ENCODE measurements at places on chromosomes 7 and 10.

DNA sequence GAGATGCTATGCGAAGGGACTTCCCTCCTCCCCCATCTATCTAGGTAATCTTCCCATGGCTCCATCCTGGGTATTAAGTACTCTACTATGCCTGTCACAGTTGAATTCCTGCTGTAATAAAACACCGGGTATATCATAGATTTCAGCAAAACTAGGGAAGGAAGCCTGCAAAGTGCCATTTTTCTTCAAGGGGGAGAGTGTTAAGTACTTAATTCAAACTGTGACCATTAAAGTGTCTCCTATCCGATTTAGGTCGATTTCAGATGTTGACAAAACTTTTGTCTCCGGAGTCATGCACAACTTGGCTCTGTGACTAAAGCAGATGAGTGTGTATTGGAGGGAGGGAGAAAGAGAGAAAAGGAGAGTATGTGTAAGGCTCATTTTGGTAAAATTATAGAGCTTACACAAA is 4.6 kb downstream of the HOXA4 start:
- no peak for DNase-seq

DNA sequence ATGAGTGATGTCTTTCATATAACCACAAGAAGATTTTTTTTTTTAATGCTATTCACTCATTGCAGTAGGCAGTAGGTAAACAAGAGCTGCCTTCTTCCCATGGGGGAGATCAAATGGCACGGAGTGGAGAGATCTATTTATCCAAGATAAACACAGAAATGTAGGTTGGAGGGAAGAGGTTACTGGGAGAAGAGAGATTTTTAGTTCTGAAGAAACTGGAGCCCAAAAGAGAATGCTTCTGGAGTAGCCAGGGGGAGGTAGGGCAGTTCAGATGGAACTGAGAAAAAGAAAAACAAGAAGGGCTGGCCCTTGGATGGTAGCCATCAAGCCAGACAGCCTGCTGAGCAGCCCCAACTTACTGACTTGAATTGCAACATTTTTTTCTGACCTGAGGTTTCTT is 270.1 kb upstream of the TPK1 start:
- no peak for DNase-seq

DNA sequence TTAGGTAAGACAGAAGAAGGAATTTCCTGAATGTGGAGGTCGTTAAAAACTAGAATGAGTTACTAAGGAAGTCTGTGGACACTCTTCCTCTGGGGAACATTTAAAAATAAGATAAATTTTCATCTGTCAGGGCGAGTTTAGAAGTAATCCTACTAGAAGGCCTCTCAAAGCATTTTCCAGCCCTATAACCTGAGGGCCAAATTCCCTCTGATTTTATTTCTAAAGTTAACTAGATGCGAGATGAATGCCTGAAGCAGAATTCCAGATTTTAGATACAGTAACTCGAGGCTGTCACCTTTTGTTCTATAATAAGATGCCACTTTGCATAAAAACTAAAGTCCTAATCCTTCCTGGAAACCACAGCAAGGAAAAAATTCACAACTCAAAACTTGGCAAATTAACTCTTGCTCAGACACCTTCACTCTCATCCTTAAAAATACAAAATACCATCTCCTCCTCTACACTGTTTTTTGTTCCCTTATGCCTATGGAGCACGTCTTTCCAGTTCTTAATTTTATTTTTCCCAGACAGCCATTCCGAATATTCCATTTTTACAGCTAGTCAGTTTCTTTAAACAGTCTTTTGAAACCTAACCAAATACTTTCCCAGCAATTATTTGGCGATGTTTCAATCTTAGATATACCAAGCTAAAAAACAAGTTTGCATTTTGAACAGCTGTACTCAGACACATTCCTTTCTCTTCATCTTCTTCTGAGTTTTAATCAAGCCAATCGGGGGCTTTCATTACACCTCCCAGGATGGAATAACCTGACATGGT is 420.7 kb upstream of the NFE2L3 start:
- DNase-seq = no peak

DNA sequence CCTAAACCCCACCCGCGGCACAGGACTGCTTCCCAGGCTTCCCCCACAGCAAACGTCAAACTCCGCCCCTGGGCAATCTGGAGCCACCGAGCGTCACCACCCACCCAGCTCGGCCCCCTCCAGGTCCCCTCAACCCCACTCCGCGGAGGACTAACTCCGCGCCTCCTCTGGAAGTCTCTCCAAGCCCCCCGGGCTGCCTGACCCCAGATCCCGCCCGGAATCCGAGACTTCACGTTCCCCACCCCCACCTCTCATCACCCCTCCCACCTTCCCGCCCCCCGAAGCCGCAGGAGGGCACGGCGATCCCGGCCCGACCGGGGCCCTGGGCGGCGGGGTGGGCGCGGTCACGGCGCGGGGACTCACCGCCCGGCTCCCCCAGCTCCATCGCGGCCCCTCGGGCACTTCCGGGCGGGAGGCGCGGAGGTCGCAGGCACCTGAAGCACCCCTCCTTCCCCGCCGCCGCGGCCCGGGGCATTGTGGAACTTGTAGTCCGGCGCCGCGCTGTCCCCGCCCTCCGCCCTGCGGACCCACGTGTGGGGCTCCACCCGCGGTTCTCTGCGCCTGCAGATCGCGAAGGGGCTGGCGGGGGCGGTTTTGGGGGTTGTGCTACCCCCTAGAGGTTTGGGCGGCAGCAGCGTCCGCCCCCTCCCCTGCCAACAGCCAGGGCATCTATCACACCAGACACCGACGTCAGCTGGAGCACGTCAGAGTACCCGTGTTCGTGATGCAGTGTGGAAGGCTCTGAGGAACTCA is at the start of gene TMUB1:
TSS of gene TMUB1 (minus strand) at position 423 of the 753 bp plus-strand sequence. CDS start 930 bp downstream, outside the sequence.
- DNase-seq = peak; percentile 74

DNA sequence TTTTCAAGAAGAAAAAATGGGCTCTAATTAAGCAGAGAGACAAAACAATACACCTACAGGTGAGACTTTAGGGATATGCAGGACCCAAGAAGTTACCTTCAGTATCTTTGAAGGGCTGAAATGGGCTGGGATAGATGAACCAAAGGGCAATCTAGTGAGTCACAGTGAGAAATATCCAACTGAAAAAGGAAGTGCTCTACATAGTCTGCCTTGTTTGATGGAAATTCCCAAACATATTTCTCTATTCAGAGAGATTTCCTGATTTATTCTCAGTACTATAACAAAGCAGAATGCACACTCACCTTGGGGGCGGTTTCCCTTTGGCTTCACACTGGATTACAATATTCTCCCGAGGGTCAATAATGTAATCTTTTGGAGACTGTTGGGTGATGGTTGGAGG is 104.1 kb upstream of the LAMB4 start:
- no peak for DNase-seq

DNA sequence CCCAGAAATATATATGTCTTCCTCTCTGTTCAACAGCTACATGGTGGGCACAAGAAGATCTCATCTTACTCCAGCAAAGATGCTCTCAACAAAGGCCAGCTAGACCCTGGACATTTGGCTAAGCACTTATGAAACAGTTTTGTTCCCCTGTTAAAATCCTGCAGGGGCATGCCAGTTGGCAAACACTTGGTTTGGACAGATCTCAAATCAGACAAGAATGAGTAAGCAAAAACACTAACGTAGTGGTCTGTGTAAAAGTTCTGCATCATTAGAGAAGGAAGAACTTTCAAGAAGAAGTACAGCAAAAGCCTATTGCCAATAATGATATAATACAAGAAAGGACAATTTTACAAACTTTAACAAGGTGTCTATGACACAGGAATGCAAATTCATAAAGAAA is 125.6 kb downstream of the CALN1 start:
- DNase-seq = no peak

Data from activated effector memory CD4-positive, alpha-beta T cell treated with Interleukin-2 at 50 U/mL for 16 hours (primary cell).